Forelimb muscle (tissue), 1 donor: ENCODE measurements at places on chromosomes 4 and X. TPM values are rescaled to one million over a fixed set of nuclear protein-coding genes. Genes with fewer than 3 reads are reported as not detected.

DNA sequence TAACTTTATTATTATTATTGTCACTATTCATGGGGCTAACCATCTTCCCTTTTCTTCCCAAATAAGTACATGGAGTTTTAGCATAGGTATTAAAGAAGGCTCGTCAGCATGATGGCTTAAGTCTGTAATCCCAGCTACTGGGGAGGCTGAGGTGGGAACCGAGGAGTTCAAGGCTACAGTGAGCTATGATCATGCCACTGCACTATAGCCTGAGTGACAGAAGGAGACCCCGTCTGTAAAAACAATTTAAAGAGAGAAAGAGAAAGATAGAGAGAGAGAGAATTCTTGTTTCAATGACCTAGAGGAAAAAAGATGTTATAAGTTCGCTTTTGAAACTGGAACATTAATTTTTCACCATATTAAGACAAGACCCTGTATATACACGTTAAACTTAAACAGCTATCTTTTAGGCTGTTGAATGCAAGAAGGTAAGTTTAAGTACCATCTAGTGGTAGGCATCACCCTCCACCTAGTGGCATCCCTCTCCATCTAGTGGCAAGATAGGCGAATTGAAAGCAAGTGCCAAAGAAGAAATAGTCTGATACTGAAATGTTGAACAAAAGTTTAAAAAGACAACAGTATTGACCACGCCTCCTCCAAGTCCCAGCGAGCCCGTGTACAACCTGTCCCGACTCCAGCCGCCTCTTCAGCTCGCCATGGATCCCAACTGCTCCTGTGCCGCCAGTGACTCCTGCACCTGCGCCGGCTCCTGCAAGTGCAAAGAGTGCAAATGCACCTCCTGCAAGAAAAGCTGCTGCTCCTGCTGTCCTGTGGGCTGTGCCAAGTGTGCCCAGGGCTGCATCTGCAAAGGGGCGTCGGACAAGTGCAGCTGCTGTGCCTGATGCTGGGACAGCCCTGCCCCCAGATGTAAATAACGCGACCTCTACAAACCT, 26.0 kb upstream of the YTHDC1 start:
- no peak for DNase-seq

DNA sequence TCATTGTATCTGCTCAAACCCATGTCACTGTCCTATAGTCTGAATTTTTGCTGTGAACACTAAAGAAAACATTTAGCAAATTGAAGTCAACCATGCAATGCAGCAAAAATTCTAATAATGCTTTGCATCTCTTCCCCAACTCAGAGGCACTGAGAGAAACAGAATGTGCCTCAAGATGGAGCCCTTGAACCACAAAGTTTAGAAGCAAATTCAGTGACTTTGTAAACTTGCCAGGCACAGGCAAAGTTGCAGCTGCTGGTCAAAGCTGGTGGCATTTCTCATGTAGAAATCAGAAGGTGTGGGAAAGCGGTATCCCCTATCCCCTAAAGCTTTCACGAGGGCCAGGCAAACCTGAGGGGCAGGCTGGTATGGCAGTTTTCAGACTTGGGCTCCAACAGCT, 121.7 kb upstream of the DIPK2B start:
- peak; percentile 16 for DNase-seq

The ESX1 gene
- not detected for polyA plus RNA-seq

DNA sequence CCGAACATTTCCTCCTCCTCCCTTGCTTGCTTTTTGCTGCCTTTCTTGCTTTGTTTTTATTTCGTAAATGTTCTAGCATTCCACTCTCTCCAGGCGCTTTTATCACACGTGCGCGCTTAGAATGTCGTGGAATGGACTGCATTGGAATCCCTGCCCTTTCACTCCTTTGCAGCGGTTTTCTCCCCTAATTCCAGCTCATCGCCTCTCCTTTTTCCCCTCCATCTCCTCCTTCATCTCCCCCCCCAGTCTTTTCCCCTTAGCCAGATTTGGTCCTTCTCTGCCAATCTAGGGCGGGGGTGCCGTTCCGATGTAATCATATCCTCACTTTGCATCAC, 579 bp downstream of the OGT start:
- DNase-seq: no peak

The TRIM61 gene
- polyA plus RNA-seq: 2.7 TPM

DNA sequence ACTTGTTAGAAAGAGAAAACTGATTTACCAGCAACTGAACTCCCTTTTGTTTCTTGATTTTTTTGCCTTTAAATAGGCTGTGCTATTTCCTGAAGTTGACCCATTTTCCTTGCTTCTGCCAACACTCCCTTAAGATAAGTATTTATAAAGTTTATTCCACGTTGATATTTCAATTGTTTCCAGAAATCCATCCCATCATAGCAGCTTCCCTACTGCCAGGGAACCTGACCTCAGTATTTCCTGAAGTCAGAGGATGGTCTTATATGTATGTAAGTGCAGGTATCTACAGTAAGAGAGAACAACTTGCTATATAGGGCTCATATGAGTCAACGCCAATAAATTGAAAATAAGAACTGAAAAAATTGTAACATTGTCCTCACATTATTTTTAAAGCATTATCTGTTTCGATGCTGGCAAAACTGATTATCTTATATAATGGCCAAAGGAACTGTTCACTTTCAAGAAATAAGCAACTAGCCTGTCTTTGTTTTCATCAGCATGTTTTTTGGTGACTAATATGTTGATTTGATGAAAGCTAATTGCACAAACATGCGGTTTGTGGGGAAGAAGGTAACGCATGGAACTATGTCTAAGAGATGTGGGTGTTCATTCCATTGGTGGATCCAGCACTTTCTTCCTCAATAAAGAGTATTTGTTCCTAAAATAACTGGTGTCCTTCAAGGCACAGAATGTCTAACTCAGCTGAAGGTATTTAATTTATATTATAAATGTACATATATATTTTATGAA, 4.7 kb downstream of the LIMCH1 start:
- no peak for DNase-seq

- DNase-seq: no peak
Observed at GRCh38 chr4:77094496-77094895, 18.7 kb upstream of the CCNI start.

GRCh38 chrX:40772290-40772689, 36.9 kb upstream of the MED14 start:
- no peak for DNase-seq

- no peak for DNase-seq
Observed at GRCh38 chrX:64184396-64184795, 21.1 kb downstream of the AMER1 start.

The SULT1B1 gene
- polyA plus RNA-seq: 0.61 TPM

The DCTD gene
- 63.6 TPM for polyA plus RNA-seq

DNA sequence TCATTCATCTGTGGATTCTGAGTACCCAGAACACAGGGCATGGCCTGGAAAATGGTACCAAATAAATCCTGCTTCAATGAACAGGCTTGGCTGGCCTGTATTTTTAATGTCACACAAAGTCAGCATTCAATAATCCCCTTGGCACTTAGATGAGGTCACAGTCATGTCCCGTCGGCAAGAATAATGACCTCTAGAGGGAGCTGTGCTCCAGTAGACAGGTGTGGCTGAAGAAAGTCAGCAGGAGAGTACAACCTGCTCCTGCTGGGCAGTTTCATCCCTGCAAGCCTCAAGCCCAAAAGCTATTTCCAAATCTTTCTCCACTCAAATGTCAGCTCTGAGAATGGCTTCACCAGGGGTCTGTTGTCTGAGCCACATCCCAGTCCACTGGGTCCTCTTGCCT, 404.0 kb upstream of the F9 start:
- no peak for DNase-seq

DNA sequence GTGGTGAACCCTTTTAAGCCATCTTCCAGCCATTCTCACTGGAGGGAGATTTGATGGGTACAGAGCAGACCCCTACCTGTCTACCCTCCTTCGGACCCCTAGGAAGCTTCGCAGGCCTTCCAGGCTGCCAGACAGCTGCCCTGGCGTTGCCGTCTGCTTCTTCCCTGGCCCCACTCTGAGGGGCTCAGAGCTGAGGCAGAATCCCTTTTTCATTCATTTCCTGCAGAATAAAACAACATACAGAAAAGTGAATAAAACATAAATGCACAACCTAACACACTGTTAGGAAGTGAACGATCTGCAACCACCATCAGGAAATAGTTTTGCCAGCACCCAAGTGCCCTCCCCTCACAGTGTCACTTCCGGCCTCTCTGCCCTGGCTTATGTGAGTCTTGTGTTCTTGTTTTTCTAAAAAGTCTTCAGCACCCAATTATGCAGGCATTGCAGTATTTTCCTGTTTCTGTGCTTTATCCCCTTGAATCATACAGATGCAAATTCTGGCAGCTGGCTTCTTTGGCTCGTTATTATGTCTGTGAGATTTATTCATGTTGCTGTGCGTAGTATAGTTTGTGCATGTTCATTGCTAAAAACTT, 5.6 kb upstream of the ADD1 start:
- peak; percentile 50 for DNase-seq

DNA sequence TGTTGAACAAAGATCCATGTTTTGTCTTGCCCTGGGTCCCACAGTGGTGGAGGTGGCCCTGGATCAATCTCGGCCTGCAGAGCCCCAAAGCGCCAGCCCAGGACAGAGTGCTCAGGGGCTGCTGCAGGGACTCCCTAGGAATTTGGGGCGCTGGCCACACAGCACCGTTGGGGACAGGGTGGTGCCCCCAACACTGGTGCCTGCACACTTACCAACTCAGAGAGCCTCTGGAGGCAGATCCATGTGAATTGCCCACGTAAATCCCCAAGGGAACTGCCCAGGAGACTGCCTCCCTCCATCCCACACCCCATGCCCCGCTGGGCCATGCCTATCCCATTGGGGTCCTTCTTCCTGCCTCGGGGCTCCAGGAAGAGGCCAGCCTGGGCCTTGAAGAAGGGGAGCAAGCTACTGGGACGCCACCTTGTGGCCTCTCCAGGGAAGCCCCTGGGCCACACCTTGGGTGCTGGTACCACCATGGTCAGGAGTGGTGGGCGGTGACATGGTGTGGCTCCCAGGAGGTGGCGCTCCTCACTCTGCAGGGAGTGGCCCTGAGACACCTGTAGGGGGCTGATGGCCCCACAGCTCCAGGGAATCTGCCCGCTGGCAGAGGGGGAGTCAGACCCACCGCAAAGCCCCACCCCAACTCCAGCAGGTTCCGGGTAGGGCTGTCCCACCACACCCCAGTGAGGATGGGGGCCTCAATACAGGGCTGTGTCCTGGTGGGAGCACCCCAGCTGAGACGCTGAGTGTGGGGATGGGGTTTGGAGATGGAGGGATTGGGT, 22.8 kb downstream of the CFAP99 start:
- DNase-seq: no peak

DNA sequence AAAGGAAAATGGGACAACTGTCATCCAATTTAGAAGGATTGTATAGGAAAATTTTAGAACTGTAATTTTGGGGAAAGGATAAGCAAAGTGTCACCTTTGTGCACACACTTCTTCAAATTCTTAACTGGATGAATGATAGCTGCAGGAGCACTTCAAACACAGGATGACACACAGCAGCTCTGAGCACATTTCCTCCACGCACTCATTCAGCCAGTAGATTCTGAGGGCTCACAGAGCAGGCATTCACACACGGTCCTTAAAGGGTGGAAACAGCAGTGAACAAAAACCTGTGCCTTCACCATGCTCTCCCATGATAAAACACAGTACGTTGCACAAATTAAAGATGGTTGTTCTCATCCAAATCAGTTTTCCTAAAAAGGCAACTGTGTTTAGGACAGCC, 38.5 kb upstream of the KLF3 start:
- no peak for DNase-seq

The SLC10A6 gene
- 0.18 TPM for polyA plus RNA-seq

The INTS12 gene
- 31.8 TPM for polyA plus RNA-seq

The CCNB3 gene
- polyA plus RNA-seq: 2.3 TPM

DNA sequence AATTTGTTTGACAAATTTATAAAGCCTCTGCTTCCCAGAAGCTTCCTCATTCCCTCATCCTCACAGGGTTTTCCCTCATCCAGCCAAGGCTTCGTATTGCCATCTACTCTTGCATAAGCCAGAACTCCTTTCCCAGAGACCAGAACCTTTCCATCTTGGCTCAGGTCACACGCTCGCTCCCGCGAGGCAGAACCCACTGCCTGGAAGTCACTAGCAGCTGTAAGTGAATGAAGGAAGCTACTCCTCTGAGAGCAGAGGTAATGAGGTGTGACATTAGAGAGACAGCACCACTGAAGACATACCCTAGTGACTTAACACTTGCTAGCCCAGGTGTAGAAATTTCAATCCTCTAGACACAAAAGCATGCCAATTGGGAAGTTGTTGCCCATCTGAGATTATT, 52.5 kb downstream of the LHFPL1 start:
- no peak for DNase-seq

DNA sequence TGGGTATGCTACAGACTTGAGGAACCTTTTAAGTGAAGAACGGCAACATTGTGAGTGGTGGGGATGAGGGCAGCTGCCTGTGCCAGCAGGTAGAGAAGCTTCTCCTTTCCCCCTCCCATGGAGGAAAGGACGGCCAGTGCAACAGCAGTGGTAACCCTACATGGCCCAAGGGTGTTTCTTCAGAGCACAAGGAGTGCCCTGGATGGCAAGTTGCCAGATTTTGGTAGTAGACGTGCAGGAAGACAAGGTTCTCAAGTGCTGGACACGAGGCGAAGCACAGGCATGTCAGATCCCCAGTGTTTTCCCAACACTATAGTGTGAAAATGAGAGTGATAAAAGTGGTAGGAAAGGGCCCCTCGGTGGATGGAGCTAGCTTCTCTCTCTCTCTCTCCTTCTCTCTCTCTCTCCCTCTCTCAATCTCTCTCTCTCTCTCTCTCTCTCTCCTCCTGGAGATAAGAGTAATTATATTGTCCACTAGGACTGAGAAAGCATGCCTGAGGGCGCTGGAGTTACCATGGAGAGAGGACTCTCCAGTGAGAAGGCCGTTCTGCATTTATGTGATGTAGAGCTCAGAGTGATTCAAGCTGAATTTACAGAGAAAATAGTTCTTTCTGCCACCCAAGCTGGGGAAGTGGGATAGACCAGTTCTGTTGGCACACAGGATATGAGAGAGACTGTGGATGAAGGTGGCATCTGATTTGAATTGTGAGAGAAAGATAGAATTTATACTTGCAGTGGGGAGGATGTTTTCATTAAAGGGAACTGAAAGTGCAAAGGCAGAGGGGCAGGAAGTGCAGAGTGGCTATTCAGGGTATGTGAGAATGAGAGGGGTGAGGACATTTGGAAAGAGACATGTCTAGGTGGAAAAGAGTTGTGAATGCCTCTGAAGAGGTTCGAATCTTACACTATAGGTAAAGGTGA, 25.7 kb upstream of the TRPC3 start:
- DNase-seq: no peak

- no peak for DNase-seq
Observed at GRCh38 chr4:145066063-145066501, 31.9 kb downstream of the ANAPC10 start.

GRCh38 chrX:148612431-148612830, 112.0 kb downstream of the AFF2 start:
- no peak for DNase-seq

GRCh38 chr4:144171697-144172096, 31.2 kb upstream of the GYPA start:
- no peak for DNase-seq

DNA sequence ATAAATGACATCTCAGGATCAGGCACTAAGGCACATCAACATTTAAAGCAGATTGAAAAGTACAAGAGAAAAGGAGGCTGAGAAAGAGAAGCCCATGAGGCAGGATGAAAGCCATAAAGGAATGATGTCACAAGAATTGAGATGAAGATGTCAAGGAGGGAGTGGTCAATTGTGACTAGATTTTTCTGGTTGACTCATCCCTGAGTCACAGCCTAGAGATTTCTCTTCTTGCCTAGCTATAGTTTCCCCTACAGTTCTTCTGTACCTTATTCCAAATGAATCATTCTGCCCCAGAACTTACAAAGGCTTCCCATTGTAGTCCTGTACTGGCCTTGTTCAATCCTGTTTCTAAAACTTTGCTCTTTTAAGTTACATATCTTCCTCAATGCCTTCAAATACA, 3.4 kb upstream of the USP53 start:
- DNase-seq: no peak

GRCh38 chrX:106404512-106404911, 207.3 kb upstream of the RADX start:
- DNase-seq: no peak

The DGKK gene
- polyA plus RNA-seq: not detected
